ENCODE measurements at places on chromosomes 5 and 9.

GRCh38 chr9:111375817-111376564 lies 46.0 kb upstream of the OR2K2 start:
- DNase-seq: no peak

DNA sequence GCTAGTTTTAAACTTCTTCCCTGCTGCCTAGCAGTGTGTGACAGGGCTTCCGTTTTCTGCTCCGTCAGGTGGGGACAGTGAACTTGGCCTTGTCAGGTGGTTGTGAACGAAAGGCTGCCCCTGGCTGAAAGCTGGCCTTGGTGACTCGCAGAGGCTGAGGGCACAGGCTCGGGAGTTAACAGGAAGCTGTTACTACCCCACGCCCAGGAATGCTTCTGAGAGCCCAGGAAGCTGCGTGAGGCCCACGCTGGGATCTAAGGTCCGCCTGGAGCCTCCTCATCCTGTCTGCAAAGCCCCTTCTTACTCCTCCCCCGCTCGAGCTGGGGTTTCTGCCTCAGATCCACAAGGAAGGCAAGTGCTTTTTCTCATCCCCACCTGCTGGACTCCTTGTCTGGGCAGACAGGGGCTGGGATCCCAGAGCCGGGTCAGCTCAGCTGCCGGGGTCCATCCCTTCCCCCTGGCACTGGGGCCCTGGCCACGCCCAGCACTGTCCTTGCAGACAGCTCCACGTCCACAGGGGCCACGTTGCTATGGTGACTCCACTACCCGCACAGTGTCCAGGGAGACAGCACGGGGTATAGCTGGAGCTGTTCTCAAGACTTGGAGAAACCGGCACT lies 124.7 kb upstream of the TBC1D2 start:
- peak; percentile 39 for DNase-seq

- DNase-seq: no peak
These were observed 7.4 kb downstream of the YTHDC2 start for GRCh38 chr5:113520899-113521298.

GRCh38 chr9:134641173-134641989 lies at the start of gene COL5A1:
Gene COL5A1 (plus strand): TSS chr9:134641803. CDS start chr9:134642188, 385 bp downstream.
- DNase-seq: peak; percentile 88

GRCh38 chr9:117681888-117682287 lies 22.3 kb upstream of the TLR4 start:
- DNase-seq: no peak

DNA sequence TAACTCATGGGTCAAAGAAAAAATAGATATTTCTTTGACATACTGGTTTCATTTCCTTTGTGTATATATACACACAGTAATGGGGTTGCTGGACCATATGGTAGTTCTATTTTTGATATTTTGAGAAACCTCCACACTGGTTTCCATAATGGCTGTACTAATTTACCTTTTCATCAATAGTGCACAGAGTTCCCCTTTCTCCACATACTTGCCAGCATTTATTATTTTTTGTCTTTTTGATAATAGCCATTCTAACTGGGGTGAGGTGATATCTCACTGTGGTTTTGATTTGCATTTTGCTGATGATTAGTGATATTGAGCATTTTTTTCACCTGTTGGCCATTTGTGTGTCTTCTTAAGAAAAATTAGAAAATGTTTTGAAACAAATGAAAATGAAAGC lies 78.4 kb upstream of the CKMT2 start:
- no peak for DNase-seq

DNA sequence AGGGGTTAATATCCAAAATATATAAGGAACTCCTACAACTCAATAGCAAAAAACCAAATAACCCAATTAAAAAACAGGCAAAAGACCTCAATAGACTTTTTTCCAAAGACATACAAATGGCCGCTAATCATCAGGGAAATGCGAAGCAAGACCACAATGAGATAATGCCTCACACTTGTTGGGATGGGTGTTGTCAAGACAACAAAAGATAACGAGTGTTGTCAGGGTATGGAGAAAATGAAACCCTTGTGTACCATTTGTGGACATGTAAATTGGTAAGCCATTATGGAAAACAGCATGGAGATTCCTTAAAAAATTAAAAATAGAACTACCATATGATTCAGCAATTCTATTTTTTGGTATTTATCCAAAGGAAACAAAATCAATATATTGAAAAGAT lies 620.2 kb downstream of the ACTL7B start:
- DNase-seq: no peak

DNA sequence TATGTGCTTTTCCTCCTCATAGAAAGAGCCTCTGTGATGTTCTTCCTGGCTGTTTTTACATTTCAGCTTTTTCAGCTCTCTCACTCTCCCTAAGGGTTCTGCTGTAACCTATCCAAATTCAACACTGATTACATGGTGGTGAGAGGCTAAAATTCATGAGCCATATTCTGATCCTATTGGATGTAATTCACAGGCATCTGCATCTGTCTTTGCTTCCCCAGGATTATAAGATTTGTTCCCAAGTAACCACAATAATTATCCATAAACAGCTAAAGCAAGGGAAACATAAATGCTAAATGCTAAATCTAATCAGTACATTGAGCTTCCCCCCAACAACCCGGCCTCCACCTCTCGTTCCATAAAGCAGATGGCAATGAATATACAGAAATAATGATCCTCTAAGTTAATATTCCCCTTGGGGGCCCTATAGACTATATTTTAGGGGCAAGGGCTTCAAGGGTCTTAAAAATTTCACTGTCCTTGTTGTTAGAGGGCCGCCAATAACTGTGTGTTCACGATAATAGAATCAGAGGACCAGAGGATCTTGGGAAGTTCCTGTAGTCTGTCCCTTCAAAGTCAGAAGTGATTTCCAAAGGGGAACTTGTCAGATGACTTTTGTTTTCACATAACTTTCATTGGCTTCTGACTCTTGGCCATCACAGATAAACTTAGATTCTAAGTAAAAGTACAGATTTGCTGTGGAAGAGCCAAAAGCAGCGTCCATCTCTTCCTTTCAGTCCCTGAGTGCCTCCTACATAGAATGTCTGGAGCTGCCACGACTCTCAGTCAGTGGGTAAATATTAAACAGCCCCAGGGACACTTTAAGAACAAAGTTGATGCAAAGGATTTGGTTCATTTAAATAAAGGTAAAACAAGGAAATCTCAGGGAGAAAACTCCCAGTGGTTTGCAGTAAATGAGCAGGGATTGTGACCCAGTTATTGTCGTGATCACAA lies 125.6 kb downstream of the ALDH1A1 start:
- DNase-seq: no peak

GRCh38 chr9:72119853-72120252 lies 29.4 kb upstream of the GDA start:
- no peak for DNase-seq

DNA sequence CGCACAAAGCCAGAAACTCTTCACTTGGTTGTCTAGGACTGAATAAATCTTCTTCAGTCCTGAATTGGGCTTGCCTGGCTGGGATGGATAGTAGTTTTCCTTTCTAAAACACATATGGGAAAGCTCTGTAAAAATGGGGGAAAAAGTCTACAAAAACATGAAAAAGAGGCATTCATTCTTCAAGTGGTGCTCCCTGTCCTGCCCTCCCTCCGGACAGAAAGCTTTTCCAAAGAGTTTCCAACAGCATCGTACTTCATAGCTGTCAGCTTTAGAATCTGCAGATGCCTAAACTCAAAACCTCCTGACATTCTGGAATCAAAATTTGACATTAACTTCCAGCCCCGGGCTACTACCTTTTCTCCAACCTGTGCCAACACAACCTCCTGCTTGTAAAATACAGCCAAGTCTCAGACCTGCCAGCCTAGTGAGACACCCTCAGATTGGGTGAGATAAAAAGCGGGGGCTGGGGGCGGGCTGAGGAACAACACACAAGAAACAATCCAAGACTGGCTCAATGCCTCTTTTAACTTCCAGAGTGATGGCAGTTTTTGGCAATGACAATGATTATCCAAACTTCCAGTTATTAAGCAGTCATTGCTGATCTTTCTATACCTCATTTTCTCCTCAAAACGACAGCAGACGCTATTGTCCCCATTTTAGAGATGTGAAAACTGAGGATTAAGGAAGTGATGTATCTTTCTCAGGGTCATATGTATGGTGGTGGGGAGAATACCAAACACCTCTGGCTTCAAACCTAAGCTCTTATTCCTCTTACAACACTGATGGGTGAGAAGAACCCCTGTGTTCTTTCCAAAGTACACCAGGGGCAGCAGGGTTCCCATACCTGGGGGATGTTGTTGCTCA lies 1.3 kb downstream of the TNC start:
- DNase-seq: no peak

GRCh38 chr9:77440057-77440456 lies 208.1 kb downstream of the GNA14 start:
- DNase-seq: no peak

DNA sequence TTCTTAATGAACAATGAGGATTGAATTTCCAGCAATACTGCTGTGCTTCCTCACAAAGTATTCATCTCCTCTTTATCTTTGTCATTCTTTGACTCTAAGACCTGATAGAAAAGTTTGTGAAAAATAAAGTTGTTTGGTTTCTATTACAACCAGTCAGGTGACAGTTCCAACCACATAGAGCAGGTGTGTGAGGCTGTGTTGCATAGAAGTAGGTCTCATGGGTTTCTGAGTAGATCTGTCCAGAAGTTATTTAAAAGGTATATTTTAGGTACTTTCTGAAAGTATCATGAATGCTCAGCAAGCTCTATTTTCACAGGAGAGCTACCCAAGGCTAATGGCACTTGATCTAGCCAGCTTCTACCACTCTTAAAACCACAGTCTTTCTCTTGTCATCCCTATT lies 637.0 kb downstream of the DNAH5 start:
- no peak for DNase-seq

GRCh38 chr5:154544646-154545045 lies 66.6 kb upstream of the HAND1 start:
- DNase-seq: no peak

DNA sequence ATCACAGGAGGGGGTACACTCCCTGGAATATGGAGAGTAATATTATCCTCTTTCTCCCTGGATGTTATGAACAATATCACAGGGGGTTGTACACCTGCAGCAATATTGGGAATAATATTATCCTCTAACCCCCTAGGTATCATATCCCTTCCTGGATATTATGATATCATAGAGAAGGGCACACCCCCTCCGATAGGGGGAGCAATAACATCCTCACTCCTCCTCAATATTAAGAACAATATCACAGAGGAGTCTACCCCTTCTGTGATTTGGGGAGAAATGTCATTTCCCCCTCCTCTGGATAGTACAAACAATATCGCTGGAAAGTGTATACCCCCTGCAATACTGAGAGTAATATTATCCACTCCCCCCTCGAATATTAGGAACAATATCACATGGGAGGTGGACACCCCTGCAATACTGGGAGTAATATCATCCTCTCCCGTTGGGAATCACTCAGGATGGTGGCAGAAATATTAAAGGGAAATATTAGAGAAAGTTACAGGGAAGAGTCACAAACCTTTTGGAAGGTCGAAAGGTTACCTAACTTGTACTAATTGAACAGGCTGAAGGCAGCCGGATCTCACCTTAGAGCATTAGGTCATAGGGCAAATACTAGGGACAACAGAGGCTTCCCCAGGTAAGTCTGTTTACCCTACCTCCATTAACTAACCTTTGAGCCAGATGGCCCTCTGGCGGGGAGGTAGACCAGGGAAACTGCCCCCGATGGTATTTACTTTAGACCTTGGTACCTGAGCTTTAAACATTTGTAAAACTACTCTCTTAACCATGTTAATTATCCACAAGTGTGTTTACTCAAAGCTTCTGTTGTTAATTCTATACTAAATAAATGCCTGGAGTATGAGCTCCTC lies 57.5 kb upstream of the FREM1 start:
- no peak for DNase-seq

- no peak for DNase-seq
These were observed 1067.8 kb upstream of the EDIL3 start for GRCh38 chr5:85452322-85453025.

DNA sequence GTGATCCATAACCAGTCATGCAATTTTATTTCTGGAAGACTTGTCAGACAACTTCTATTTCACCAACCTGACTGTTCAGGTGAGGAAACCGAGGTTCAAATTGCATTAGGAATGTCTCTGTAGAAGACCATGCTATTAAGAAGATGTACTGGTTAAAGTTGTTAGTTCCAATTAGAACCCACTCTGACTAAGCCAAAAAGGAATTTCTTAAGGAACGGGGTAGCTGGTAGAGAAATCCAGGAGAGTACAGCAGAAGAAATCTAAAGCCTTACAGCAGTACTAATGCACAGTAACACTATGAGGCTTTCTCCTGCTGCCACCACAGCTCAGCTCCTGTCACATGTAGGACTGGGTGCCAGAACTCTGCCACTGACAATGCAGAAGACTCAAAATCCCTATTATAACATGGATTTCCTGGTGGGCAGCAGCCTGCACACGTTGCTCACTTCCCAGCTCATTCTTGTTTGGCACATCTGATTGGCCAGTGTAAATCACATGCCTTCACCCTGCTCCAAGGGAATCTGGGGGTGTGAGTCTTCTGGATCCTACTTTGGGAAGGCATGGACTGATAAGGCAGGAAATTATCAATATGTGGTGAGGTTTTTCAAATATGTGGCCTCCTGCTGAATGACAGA lies 37.1 kb downstream of the CAST start:
- no peak for DNase-seq

- DNase-seq: no peak
These were observed 582.5 kb downstream of the TAF11L14 start for GRCh38 chr5:18216729-18217128.

DNA sequence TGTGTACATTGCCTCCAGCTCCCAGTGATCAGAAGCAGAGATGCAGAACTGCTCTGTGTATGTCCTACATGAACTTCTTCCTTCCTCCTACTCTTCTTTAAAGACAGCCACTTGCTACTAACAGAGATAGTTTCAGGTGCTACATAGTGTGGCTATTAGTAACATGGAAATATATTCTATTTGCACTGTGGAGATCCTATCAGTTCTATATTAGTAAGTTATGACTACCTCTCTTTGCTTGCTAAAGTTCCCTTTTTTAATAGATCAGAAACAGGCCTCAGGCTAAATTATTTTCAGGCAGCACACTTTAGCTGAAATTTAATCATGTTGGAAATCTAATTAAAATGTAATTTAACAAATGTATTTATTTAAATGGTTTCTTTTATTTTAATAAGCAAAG lies 64.4 kb upstream of the TNFSF8 start:
- no peak for DNase-seq

DNA sequence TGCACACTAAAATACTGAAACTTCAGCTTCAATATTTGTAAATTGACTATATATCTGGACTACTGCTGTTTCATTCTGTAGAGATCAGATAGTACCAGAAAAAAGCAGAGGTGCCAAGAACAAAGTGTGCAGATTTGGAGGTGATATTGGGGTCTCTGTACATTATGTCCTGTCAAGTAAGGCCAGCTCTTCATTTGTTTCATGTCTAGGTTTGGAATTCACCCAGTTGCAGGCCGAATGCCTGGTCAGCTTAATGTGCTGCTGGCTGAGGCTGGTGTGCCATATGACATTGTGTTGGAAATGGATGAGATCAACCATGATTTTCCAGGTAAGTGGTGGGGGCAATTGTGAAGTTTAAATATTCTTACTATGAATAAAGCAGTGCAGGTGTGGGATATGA lies 96.9 kb downstream of the NNT start:
- DNase-seq: no peak

GRCh38 chr5:95768731-95769130 lies 37.6 kb downstream of the RHOBTB3 start:
- no peak for DNase-seq

- DNase-seq: no peak
These were observed 72.5 kb downstream of the BASP1 start for GRCh38 chr5:17289681-17290539.

- no peak for DNase-seq
These were observed 20.1 kb upstream of the TMEM245 start for GRCh38 chr9:109139851-109140250.

All from endothelial cell (in vitro differentiated cells).